Daoy (cell line): ENCODE measurements at places on chromosomes 3 and 15. TPM values are rescaled to one million over a fixed set of nuclear protein-coding genes. Genes with fewer than 3 reads are reported as not detected.

DNA sequence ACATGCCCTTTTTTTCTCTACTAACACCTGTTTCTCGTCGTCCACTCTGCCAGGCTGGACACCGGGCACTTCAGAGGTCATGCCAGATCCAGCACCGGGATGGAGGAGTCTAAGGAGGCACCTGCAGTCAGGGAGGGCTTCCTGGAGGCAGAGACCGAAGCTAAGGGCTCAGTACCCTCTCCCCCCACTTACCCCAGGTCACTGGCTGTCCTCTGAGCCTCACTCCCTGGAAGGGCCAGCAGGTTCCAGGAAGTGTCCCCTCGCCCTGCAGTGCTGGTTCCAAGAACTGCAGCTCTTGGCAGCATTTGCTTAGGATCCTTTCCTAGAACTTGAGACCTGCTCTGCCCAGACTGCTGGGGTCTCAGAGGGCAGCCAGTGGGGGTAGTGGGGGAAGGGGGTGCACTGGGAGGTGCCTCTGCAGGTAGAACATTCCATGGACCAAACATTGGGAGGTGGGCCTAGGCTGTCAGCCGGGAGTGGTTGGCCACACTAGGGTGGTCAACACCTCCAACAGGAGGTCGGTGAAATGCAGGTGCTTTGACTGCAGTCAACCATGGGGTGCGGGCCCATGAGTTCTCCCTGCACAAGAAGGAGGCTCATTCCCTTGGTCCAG, 11.3 kb downstream of the CISH start:
- no peak for DNase-seq

DNA sequence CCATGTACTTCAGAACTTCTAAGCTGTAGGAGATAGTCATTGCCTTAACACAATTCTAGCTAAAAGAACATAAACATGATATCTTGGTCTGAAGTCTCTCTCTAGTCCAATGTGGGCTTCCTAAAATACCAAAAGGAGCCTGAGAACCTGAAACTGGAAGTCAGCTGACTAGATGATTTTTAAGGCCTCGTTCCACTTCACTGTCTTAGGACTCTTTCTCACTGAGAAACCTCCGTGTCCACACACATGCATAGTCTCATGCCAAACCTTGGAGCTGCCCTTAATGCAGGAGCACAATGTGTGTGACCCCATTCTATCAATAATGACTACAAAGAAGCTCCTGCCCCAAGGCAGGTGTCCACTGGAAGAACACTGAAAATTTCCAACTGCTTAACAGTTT, 87.7 kb downstream of the ETFA start:
- no peak for DNase-seq

The ITGA11 gene
- total RNA-seq = 6.4 and 11.4 TPM in 2 replicates

- DNase-seq = no peak
Measured at GRCh38 chr3:11735638-11736037, 91.9 kb upstream of the VGLL4 start.

DNA sequence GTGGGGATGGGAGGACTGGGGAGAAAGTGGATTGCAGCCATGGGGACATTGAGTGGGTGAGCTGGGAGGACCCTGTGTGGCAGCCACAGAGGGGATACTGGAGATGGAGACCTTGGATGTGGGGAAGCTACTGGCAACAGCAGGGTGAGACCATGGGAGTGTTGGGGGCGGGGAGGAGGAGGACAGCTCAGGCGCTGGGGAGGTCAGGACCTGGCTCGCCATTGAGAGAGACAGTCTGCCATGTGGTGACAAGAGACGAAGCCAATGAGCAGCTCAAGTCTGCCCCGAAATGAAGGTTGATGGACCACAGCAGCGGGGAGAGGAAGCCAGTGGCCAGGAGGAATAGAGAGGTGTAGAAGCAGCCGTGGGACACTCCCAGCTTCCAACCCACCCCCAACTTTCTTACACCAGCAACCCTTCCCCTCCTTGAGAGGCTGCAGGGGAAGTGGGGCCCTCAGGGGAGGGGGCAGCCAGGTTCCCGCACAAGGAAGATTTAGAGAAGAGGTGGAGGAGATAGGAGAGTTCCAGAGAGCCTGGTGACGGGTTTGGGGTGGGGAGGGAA, 118.1 kb downstream of the ASB7 start:
- no peak for DNase-seq

The XCR1 gene
- total RNA-seq = not detected in 2 replicates

The C2CD4A gene
- total RNA-seq = not detected in 2 replicates

- DNase-seq = peak; percentile 65
Measured at GRCh38 chr15:100889385-100890050, 9.9 kb downstream of the ALDH1A3 start.

DNA sequence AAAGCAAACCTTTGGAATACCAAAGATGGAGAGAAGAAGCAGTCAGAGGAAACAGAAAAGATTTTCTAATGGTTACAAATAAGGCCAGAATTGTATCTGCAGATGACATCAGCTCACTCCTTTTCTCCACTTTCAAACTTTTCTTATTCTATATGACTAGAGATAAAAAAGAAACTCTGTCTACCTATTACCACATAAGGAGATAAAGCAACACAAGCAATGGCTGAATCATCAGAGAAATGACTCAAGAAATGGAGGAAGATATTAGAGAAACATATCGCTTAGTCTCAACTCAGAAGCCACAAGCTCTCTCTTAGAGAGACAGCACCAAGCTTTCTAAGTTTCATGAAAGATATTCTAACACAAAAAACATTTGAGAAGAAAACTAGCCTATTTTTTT, 784.0 kb downstream of the ZPLD1 start:
- no peak for DNase-seq

The GATA2 gene
- total RNA-seq = 7.5 and 12.2 TPM in 2 replicates

DNA sequence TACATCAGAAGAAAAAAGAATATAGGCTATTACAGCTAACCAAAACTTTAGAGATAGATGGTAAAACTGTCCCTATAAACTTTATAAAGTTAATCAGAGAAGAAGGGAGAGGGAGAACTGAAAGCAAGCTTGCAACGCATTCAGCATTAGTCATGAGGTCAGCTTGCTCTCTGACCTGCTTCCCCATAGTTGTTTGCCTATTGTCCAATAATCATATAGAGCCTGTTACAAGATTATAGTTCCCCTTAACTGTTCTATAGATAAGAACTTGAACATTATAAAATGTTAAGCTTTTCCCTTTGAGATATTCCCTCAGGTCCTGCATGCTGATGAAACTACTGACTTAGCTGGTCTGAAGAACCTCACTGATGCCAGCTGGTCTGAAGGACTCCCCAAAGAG, 74.5 kb downstream of the CPNE4 start:
- DNase-seq = no peak

The MEIS2 gene
- total RNA-seq = 29.3 and 35.3 TPM in 2 replicates

GRCh38 chr3:122497425-122497824, 17.3 kb downstream of the KPNA1 start:
- peak; percentile 84 for DNase-seq

The RASGRP1 gene
- total RNA-seq = 1.1 and 1.6 TPM in 2 replicates

GRCh38 chr15:39999538-40000200, 39.3 kb downstream of the SRP14 start:
- no peak for DNase-seq

DNA sequence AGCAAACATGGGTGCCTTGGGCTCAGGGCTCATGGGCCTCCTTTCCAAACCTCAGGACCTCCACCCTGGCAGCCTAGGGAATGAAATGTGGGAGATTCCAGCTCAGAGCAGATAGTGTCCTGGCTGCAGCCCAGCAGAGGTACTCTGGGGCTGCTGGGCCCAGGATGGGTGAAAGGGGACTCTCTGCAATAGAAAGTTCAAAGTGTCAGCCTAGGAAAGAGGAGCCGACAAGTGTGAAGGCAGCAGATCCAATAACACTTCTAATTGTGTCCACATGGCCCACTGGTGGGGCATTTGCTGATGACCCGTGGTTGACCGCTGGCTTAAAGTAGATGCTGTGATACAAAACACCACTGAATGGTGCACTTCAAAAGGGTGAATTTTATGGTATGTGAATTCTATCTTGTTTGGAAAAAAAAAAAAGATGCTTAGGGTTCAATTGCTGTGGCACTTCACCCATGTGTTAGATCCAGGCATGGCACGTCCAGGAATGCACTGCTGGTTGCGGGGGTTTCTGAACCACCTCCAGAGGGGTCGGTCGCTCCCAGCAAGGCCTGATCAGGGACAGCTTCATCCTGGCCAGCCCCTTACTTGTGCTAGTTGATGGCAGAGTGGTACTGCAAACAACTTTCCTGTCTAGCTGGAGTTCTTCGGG, 20.9 kb downstream of the AMOTL2 start:
- DNase-seq = no peak

GRCh38 chr15:31230630-31231485, 95.8 kb upstream of the KLF13 start:
- no peak for DNase-seq
